ENCODE measurements at places on chromosomes 3 and 15.

DNA sequence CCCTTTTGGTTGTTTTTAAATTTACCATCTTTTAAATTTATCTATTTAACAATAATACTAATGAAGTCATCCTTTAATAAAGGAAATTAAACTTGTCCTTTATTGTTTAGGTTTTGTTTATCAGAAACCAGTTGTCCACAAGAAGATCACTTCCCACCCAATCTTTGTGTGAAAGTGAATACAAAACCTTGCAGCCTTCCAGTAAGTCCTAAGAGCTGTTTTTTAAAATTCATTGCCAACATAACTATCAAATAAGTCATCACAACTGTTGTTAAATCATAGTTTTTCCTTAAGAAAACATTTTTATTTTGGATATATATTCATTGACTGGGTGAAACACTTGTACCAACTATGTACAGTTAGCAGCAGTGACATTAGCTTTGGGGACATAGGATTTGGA lies 59.4 kb downstream of the CALML4 start:
- DNase-seq, result no peak

DNA sequence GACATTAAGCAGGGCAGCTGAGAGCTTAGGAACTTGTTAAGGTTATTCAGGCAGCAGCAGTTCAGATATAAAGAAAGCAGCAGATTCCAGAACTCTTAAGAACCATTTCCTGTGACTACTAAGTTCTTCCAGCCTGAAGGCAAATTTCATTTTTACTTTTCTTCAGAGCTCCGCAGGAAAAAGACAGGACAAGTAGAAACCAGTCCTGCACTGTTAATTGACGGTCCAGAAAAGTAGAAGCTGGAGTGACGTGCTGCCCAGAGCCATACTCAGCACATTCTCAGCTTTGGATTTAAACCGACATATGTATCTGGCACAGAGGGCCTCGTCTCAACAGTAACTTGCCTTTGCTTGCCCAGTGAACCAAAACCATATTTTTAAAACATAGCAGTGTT lies 219.4 kb upstream of the STRIT1 start:
- DNase-seq, result no peak

DNA sequence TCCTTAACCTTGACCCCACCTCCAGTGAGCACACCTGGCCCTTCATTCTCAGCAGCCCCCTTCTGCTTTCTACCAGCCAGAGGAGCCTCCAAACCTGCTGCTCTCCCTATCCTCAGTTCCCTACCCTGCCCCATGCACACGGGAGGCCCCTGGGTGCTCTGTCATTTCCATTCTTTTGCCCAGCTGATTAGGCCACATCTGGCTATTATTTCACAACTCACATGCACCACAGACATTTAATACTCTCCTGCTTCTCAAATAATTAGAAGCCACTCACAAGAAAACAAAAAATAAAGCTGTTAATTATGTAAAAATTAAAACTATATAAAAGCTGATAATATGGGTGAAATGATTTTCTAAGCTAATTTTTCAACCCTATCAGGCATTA lies 50.7 kb downstream of the MYLK start:
- DNase-seq, result no peak

GRCh38 chr15:60093273-60094067 lies 89.4 kb downstream of the FOXB1 start:
- no peak for DNase-seq

DNA sequence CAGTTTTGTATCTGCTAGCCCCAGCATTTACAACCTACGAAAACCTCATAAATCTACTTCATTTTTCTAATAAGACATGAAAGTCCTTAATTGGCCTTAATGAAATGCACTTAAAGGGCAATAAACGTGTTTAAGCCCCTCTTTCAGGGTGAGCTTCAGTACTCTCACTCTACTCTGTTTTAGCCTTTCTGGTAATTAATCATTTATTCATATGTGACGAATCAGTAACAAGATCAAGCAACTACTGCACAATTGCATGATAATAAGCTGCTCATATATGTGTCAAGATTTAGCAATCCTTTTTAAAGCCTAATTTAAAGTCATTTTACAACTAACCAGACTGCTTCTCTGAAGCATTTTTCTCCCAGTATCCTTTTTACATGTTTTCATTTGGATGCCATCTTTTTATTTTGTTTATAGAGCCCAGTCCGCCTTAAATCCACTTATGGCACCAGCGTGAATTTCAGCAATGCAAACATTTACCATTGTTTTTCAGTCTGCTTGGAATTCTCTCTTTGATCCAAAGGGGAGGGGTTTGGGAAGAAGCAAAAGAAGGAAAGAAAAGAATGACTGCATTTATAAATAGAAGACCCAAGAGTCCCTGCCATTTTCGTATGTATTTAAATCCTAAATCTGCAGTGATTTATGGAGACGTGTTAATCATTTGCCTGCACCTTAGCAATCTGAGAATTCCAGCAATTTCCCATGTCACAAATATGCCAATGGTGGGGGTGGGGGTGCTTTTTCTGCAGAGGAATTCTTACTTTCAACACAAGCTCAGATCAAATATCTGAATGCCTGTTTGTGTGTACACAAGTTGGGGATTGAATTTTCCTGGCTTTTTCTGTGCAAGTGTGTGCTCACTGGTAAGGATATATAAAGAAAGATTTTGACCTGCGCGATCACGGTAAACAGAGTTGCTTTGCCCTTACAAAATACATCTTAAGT lies 230.8 kb upstream of the TBC1D5 start:
- no peak for DNase-seq

GRCh38 chr3:142319094-142319493 lies 93.7 kb upstream of the GK5 start:
- DNase-seq, result no peak

- DNase-seq, result no peak
Measured at GRCh38 chr3:5072100-5072816, 49.8 kb upstream of the ARL8B start.

GRCh38 chr3:164791263-164791662 lies 287.0 kb downstream of the SI start:
- no peak for DNase-seq

GRCh38 chr3:27387625-27388024 lies 18.4 kb upstream of the NEK10 start:
- DNase-seq, result no peak

- DNase-seq, result no peak
Measured at GRCh38 chr3:69817988-69818387, 78.7 kb downstream of the MITF start.

DNA sequence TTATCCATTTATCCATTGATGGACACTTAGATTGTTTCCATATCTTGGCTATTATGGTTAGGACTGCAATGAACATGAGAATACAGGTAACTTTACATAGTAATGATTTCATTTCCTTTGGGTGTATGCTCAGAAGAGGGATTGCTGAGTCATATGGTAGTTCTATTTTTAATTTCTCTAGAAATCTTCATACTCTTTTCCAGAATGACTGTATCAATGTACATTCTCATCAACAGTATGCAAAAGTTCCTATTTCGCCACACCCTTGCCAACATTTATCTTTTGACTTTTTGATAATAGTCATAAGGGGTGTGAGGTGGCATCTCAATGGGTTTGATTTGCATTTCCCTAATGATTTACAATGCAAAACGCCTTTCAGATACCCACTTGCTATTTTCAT lies 6.2 kb upstream of the NIPA1 start:
- DNase-seq, result no peak

- DNase-seq, result no peak
Measured at GRCh38 chr3:47974974-47975470, 41.2 kb downstream of the MAP4 start.

DNA sequence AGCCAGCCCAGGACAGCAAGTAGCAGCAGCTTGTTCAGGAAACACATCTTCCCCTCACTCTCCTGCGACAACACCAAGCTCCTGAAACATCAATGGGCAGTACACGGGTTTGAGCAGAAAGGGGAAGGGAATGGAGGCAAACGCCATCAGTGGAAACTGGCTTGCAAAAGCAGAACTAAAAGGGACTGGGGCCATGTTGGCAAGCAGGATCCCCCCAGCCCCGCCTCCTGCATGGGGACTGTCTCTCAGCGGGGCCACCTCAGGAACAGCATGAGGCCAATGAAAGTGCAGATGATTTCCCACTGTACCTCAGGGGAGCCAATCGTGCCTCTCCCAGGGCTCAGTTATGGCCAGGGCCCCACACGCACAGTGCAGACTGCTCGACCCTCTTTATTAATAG lies 6.8 kb downstream of the CDAN1 start:
- DNase-seq, result no peak

GRCh38 chr3:151219056-151219455 lies 16.0 kb upstream of the GPR171 start:
- no peak for DNase-seq

All from NCI-H1436 treated with DMSO at 0.1 percent for 48 hours (cell line).